ENCODE measurements at places on chromosomes 3 and 15. TPM values are rescaled to one million over a fixed set of nuclear protein-coding genes. Genes with fewer than 3 reads are reported as not detected.

CHRNA5 gene
- polyA plus RNA-seq: 1.1 TPM

TCTA gene
- 57.2 TPM for polyA plus RNA-seq

DNA sequence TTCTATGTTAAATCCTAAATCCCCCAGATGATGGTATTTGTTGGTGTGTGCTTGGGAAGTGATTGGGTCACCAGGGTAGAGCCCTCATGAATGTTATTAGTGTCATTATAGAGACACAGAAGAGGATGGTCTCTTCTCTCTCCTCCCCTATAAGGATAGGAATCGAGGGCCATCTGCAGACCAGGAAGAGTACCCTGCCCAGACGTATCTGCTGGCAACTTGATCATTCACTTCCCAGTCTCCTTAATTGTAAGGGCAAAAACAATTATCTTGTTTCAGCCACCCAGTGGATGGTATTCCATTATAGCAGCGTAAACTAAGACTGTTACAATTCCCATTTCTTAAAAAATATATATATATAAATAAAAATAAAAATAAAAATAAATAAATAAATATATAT is 892.2 kb downstream of the SI start:
- DNase-seq: no peak

ACY1 gene
- polyA plus RNA-seq: 55.7 TPM

GRCh38 chr3:81838457-81838856 is 77.0 kb upstream of the GBE1 start:
- DNase-seq: no peak

DNA sequence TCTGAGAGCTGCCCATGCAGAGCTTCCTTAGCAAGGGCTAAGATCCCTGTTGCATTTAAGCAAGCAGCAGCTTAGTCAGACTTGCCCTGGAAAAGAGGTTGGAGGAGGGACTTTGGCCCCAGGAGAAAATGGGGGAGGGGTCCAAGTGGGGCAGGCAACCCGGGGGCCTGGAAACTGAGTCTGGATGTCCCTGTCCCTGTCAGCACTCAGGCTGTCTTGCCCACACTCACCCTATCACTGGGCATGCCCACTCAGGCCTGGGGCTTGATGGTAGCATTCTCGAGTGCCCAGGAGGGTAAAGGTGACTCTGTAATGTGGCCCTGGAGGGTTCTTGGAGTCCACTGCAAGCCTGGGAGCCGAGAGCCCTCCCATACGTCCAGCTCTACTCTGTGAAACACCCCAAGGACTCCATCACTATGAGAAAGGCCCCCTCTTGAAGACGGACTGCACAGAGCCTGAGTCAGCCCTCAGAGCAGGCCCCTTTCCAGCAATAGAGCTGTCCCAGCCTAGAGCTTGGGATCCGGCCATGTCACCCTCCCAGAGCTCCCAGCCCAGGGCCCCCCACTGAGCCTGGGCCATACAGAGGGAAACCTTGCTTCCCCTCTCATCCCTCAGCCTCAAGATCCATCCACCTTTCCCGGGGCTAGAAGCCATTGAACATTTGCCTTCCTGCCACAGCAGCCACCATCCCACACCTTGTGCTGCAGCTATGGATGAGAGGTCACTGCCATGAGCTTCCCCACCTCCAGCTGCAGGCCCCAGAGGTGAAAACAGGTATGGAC is 13.4 kb downstream of the MYL3 start:
- DNase-seq: no peak

DNA sequence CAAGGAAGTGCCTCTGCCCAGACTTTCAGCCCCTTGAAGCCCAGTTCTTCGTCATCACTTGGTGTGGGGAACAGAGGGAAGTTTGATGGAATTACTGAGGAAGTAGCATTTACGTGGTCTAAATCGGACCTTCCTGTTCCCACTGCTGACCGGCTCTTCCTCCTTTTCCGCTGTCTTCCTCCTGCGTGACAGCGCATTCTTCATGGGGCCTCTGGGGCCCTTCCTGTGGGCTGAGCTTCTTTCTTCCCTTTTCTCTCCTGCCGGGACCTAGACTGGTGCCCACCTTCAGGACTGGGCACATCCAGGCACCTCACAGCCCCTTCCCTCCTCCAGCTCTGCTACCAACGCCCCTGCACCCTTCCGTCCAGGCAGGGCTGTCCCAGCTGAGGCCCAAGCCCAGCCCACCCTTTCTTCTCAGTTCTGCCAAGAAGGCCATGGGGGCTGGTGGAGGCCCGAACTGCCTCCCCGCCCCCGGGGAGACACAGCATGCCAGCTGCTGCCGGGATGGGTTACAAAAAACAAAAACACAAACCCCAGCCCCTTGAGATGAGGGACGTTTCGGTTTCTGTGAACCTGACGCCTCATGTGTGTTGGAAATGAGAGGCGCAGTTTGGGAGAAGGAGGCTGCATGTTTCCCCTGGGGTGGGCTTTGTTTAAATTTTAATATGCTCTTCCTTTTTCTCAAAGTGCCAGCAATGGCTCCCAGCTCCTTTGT is 19.1 kb downstream of the ZNF710 start:
- no peak for DNase-seq

Measured in BJ (cell line).